Stimulated activated CD4-positive, alpha-beta T cell treated with anti-CD3 and anti-CD28 coated beads, Interleukin-1b, Interleukin-23, amount 100 ng/mL, for 1 hour (primary cell): ENCODE measurements at places on chromosomes 7 and 10.

DNA sequence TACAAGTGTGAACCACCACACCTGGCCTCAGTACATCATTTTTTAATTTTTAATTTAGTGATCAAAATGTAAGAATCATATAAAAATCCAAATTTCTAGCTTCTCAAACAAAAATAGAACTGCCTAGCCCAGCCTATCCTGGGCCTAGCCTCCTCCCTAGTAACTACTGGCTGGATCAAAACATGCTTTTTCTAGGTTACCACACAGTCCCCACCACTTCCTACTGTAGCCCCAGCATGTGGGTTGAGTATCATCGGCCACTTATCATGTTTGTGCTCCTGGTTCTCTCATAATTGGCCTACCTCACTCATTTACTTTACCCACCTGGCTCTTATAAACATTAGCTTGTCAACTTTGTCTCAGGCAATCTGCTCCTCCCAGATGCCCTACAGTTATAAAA, 52.9 kb downstream of the DNAJC12 start:
- no peak for DNase-seq

GRCh38 chr10:124578231-124579010, 116.8 kb downstream of the LHPP start:
- DNase-seq = no peak

DNA sequence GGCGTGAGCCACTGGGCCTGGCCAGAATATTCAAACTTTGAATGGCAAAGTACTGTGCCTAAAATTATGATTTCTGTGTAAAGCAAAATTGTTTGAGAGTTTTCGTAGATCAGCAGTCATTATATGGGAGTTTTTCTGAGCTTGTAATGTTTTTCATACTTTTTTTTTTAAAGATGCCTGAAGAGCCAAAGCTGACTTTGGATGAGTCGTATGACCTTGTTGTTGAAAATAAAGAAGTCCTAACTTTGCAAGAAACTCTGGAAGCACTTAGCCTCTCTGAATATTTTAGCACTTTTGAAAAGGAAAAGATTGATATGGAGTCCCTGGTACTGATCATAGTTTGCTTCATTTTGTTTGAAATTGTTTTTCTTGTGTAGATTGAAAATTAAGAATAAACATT, 26.7 kb downstream of the SEC23IP start:
- no peak for DNase-seq

DNA sequence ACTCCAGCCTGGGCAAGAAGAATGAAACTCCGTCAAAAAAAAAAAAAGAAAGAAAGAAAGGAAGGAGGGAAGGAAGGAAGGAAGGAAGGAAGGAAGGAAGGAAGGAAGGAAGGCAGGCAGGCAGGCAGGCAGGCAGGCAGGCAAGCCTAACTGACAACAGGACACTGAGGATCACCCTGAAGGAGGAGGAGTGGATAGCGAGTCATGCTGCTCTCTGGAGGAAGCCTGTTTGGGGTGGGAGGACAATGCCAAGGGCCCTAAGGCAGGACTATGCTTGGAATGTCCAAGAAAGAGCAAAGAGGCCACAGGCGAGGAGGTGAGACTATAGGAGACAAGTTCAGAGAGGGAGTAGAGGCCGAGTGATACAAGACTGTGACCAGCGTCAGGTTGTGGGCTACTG, 107.0 kb upstream of the PARD3 start:
- DNase-seq = no peak

DNA sequence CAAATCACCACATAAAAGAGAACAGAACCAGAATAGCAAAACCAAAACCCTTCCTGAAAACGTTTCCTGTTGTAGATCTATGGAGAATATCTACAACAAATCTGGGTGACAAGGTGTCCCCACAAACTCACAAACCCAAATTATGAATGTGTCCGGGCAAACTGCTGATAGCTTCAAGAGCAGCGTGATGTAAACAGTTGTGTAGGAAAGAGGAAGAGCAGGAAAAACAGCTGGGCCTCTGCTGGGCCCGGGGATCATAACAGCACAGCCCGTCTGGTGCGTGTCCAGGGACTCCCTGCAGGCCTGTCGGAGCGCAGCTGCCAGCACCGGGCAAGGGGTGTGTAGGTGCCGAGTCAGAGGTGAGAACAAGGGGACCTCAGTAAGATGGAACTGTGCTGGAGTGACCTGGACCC, 53.7 kb downstream of the KCNH2 start:
- DNase-seq = no peak

DNA sequence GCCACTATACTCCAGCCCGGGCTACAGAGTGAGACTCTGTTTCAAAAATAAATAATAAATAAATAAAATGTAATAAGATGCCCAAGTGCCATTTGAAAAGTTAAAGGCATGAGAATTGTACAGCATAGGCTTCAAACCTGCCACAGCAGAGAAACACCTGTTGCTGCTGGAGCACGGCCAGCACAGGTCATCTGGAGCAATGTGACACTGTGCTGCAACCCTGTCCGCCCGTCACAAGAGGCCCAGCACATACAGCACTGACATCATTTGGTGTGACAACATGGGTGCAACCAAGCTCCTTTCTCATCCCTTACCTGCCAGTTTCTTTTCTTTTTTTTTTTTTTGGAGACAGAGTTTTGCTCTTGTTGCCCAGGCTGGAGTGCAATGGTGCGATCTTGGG, 1.3 kb downstream of the RFC2 start:
- DNase-seq = no peak

DNA sequence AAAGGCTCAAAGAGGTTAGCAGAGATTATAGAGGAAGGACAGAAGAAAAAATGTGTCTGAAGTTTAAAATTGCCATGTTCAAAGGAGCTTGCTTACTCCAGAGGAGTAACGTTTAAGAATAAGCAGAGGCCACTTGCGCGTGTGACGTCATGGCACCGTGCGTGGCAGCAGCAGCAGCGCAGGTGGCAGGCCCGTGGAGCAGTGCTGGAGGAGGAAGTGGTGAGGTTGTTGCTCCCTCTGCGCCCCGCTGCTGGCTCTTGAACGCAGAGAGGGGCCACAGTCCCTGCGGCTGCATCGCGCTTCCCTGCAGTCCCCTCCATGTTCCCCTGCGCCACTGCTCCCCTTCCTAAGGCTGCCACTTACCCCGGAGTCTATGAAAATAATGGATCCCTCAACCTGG, 37.5 kb downstream of the GDI2 start:
- peak; percentile 45 for DNase-seq

GRCh38 chr10:110872145-110872983, 636 bp downstream of the PDCD4 start:
- DNase-seq = no peak

- DNase-seq = no peak
Measured at GRCh38 chr10:13053794-13054462, 46.0 kb upstream of the OPTN start.

GRCh38 chr10:4069491-4069890, 284.5 kb upstream of the KLF6 start:
- no peak for DNase-seq

GRCh38 chr10:184911-185310, 49.7 kb downstream of the ZMYND11 start:
- no peak for DNase-seq

DNA sequence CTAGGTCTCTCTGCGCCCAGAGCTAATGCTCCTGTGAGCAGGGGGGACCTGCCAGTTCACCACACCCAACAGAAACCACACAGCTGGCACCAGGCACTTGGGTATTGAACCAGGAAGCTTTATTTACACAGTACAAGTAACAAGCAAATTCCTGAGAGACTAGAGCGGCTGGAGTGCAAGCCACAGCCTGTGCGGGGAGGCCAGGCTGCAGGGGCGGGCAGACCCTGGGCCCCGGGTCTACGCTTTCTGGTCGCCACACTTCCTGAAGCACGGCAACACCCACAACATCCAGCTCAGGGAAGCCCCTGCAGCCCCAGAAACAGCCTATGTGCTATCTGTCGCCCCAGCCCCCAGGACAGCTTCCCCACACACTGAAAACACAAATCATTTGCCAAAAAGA, 125.0 kb downstream of the FAM53B start:
- no peak for DNase-seq

GRCh38 chr10:16612115-16612980, 90.7 kb upstream of the C1QL3 start:
- no peak for DNase-seq

GRCh38 chr7:84948634-84949033, 238.2 kb downstream of the SEMA3D start:
- no peak for DNase-seq

DNA sequence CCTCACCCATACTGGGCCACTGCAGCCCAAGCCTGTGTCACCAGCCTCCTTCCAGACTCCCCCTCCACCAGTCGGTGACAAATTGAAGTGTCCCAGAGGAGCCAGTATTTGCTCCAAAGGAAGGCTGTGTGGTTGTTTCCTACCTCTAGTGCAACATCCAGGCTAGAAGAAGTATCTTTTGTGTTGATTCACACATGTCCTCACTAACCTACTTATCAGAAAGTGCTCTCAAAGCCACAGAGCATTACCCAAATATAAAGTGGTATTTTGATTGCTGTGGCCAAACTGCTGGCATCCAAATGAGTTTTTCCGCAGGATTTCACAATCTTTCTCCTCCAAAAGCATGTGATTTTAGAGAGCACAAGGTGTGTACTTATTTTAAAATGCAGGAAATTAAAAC, 134.8 kb downstream of the CUL2 start:
- no peak for DNase-seq

GRCh38 chr10:97220355-97220754, 34.6 kb upstream of the SLIT1 start:
- no peak for DNase-seq

DNA sequence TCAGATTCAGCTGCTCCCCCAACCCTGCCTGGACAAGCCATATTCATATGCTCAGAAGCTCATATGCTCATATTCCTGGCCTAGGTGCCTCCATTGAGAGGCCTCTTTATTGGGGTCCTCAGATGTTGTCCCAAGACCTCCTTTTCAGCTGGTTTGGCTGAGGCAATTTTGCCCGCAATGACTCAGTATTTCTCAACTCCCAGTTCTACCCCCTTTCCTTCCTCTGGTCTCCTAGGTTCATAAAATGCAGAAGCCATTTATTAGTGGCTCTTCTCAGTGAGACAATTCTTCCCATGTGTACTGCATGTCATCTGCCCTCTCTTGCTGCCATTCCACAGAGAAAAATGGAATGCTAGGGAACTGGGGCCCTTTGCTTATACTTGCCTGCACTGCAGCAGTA, 110.7 kb downstream of the INHBA start:
- no peak for DNase-seq

- no peak for DNase-seq
Measured at GRCh38 chr10:69359148-69359547, 57.6 kb downstream of the TACR2 start.

- no peak for DNase-seq
Measured at GRCh38 chr7:39238234-39238869, 260.6 kb downstream of the POU6F2 start.

GRCh38 chr7:117262546-117262945, 60.3 kb downstream of the WNT2 start:
- DNase-seq = no peak

- no peak for DNase-seq
Measured at GRCh38 chr7:143931739-143932138, 3.3 kb upstream of the OR2F2 start.

DNA sequence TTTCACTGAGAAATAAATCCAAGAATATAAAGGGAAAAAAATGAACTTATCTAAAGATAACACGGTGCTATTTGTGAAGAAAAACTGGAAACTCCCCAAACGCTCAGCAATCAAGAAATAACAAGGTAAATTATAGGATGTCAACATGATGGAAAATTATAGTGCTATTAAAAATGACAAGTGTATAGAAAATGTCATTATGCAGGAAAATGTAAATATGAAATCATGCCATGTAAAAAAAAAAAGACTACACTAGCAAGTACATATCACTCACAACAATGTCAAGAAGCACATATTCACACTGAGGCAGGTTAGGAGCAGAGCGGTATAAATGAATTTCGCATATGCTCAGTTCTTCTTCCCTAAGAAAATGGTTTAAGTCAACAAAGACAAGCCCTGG, 27.7 kb downstream of the KLRG2 start:
- DNase-seq = no peak

DNA sequence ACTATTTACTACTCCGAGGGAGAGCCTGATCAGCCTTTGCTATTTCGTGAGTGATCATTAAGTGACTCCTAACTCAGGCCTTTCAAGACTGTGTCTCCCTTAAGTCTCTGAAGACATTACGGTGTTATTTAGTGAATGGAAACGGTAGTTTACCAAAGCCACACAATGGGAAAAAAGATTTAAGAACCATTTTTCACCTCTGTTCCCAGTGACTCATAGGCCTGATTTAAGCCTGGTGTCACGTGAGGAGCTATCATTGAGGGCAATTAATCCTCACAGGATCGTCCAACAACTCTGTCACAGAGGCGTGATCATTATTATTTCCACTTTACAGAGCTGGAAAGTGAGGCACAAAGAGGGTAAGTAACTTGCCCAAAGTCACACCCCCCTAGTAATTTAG, 20.3 kb downstream of the C10orf90 start:
- no peak for DNase-seq

- no peak for DNase-seq
Measured at GRCh38 chr10:35505241-35505873, 99.8 kb upstream of the GJD4 start.

DNA sequence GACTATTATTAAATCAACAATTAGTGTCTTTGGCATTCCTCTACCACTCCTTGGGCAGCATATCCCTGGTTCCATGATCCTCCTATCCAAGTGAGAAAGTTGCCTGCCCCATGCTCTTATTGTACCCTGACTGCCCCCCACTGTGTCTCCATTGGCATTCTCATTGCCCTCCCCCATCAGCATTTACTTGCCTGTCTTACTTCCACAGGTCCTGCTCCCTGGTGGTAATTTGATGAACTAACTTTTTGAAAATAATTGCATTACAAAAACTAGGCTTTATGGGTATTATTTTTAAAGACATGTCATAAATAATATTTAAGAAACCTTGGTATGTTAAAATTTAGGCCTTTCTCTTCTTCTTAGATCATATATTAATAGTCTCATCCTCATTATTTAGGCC, 346.4 kb downstream of the PCLO start:
- DNase-seq = no peak

DNA sequence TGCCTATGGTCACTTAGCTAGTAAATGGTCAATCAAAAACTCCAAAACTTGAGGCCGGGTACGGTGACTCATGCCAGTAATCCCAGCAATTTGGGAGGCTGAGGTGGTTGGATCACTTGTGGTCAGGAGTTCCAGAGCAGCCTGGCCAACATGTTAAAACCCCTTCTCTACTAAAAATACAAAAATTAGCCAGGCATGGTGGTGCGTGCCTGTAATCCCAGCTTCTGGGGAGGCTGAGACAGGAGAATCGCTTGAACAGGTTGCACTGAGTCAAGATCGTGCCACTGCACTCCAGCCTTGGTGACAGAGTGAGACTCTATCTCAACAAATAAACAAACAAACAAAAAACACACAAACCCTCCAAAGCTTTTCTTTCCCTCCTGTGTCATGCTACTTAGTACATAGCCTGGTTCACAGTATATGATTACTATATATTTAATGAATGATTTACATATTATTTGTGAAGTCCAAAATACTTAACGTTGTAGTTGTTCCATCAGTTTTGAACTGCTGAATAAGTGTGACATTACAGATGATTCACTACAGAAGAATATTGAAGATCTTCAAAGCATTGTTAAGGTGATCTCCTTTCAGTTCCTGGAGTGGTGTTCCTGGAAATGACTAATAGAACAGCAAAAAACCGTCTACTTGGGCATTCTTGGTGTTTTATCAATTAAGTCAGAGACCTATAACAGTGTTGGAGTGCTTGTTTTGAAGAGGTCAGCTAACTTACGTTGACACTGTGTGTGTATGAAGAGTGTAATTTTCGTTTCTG, 72.9 kb downstream of the ADK start:
- no peak for DNase-seq

GRCh38 chr10:111707076-111707475, 476.5 kb downstream of the GPAM start:
- no peak for DNase-seq

- DNase-seq = no peak
Measured at GRCh38 chr7:24833549-24833948, 76.3 kb upstream of the GSDME start.
